Naive thymus-derived CD4-positive, alpha-beta T cell (primary cell): ENCODE measurements at places on chromosomes 3 and 15.
A peak's percentile ranks its signal among the peaks of the same experiment; 100 is the strongest.

DNA sequence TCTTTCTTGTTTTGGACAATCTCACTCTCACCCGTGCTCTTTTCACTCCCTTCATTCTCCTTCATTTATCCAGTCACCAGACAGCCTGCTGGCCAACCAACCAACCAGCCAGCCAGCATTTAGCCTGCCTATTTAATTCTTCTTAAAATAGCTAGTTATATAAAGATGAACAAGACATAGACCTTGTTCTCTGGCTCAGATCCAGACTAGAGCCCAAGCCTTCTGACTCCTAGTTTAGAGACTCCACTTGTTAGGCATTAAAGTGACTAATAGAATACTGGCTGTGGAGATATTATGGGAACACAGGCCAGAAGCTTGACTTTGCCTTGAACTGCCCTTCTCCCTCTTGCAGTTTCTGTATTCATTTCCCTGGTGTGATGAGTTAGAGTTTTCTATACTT, 215.3 kb upstream of the THRB start:
- DNase-seq, result no peak

DNA sequence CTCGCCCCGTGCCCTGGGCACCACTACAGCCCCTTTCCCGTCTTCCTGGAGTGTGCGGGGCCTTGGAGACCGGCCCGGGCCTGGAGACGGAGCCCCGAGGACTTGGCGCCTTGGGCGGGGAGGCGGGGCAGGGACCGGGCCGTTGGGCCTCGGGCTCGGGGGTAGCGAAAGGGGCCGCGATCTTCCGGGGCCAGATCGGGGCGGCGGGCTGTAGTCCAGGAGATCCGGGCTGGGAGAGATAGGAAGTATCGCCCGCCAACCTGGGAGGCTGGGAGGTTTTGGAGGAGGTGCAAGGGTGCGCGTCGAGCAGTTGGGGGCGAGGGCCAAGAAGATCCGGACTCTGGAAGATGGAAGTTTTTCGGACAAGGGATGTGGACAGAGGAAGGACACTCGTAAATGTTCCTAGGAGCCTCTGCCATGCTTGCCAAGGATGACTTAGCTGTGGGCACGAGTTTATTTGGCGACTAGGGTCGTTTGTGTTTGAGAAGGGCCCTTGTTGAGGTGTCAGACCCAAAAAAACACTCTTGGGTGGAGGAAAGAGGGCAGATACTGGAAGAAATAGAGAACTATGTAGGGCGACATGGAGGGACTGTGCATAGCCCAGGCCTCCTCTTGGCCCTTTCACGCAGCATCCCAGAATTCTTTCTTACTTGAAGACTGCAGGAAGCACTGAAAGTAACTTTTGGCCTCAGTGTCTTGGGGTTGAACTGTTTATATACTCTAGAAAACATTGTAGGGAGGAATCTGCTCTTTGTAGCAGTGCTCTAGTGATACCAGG, 712 bp downstream of the RTF1 start:
- peak; percentile 13 for DNase-seq

DNA sequence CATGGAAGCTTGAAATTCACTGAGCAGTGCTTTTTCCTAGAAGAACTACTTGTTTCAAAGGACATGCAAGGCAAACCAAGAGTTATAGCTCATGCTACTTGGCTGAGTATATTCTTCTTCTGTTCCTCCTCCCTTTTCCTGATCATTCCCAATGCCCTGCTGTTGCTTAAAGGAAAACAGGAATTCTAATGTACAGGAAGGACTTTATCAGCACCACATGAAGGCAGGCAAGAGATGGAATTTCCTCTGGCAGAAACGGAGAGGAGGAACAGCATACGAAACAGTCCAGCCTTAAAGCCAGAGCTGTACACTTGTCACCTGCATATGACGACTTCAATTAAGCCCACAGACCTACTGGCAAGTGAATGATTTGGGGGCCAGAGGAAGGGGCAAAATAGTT, 15.7 kb downstream of the MEIS2 start:
- DNase-seq, result no peak

- DNase-seq, result no peak
Observed at GRCh38 chr15:68211656-68212320, 6.7 kb upstream of the CALML4 start.

DNA sequence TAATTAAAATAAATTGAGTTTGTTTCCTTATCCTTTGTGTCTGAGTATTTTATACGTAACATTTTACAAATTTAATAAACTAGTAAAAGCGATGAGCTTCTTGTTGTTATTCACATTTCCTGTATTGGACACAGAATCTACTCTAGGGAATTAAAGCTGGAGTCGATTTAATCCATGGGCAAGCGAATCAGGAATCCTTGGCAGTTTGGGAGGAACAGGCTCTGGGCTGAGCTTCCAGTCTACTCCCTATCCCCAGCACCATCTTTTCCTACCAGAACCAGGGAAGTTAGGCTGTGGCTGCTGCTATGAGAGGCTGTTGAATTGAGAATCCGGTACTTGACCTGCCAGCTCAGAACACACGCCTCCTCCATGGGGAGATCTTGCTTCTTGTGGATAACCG, 437.3 kb upstream of the TPM1 start:
- no peak for DNase-seq

DNA sequence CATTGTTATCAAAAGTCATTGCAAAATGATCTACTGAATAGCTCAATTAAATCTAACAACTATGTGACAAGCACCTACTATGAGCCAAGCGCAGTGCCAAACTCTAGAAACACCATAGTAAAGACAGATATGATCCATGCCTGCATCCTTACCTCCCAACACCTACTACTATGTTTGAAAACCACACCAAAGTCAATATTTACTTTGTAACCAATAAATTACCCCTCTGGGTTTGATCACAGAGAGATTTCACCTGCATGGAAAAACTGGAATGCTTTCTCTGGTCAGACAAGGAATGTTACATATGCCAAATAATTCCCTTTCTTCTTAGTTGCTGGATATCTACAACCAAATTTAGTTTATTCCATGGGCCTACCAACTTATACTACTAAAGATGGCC, 422.2 kb downstream of the FHIT start:
- no peak for DNase-seq

- DNase-seq, result no peak
Observed at GRCh38 chr15:57456559-57456958, 80.3 kb downstream of the CGNL1 start.

DNA sequence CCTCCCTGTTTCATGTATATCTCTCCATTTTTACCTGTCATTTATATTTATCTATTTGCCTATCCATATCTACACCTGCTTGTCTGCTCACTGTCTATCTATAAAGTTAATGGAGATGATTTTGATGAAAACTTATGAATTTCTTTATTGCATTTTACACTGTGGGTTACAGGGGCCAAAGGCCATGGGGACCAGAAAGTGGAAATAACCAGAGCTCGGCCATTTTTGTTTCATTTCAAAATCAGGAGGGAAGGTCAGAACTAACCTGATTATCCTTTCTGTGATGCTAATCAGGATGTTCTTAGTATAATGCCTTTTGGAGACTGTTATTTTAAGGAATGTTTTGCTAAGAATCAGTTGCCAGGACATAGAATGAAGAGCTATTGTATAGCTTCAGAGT, 147.2 kb downstream of the LPP start:
- no peak for DNase-seq

DNA sequence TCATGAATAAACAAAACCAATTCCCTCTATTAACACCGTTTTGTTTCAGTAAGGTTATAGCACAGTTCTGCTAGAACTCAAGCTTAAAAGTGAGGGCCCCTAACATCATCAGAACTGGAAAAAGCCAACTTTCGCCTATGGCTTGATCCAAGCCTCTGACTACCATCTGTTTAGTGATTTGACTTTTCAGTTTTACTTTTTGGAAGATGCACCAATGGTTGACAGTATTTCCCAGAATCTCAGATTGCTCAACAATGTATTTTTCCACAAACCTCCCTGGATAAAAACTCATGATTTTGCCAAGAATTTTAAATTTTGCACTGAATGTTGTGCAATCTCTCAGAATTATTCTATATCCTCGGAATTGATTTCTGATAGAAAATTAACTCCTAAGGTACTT, 190.7 kb downstream of the LSAMP start:
- DNase-seq, result no peak

- peak; percentile 61 for DNase-seq
Observed at GRCh38 chr3:67790043-67790442, 135.6 kb upstream of the SUCLG2 start.

DNA sequence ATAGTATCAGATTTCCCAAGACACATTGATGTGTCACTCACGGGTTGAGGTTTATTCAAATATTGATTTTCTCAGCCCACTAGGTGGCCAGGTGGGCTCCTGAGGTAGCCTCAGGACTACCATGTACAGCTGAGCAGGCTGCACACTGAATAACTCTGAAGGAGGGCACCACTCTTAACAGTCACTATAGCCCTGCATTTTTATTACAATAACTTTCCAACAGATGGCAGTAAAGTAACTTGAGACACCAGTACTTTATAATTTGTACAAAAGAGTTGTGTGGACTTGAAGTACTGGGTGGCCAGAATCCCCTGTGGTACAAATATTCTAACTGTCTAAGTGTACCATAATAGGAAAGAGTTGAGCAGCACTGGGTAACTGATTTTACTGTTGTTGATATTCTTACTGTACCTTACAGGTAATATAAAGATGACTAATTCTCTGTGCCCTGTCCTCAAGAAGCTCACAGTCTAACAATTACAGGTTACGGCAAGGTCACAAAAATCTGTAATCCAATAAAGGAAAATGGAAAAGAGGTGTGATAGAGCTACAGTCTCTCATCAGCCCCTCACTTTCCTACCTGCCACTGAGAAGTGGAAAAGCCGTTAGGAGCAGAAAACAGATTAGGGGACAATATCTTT, 76.0 kb downstream of the ETFA start:
- peak; percentile 40 for DNase-seq

DNA sequence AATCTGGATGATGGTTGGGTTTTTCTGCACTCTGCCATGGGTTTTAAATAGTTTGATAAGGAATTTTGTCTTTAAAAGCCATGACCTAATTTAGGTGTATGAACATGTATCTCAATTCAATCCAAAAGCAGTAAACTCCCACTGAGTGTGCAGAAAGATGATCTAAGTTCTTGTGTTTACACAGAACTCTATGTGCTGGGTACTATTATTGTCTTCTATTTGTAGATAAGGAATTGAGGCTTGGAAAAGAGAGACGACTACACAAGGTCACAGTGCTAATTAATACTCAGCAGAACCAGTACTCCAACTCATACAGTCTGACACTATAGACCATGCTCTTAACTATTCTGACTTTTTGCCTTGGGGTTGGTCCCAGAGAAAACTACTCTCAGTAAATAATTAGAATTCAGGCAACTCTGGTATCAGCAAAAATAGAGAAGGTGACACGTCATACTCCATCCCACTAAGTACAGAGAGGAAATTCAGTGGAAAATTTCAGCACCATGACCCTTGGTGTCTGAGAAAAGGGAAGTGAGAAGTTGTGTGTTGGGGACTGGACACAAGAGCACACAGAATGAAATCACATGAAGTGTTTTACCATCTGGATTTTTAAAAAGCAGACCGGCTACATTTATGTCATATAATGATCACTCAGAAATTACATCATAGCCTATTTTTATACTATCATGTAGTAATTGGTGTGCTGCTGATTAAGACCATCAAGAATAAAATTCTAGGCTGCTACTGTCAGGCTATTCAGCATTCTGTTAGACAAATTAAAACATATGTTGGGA, 18.3 kb upstream of the MYH15 start:
- DNase-seq, result no peak

DNA sequence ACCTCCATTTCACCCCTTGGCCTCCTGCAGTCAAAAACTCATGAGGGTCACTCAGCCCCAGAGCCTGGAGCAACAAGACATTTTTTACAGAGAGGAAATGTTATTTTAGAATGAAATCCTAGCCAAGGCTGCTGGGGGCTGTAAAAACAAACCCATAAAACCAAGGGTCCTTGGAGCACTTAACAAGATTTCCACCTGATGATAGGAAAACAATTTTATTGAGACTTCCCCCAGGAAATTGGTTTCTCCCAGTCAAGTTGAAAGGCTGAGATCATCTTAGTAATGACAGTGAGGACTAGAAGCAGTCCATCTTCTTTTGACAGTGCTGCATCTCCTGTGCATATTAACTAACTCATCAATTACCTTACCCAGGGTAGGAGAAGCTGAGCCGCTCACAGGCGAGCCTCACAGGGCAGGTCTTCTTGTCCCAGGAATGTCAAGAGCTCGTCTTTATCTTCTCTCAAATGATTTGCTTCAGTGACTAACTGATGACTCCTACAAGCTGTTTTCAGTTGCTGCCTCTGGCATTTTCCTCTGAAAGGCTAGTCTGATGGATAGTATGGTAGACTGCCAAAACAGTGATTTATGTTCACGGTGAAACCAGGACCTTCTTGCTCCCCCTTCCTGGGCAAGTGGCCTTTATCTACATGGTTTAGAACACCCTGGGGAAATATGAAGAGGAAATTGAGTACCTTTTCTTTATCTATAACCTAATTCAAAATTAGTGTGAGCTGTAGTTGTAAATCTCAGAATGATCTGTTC, 34.6 kb upstream of the AEN start:
- DNase-seq, result no peak

DNA sequence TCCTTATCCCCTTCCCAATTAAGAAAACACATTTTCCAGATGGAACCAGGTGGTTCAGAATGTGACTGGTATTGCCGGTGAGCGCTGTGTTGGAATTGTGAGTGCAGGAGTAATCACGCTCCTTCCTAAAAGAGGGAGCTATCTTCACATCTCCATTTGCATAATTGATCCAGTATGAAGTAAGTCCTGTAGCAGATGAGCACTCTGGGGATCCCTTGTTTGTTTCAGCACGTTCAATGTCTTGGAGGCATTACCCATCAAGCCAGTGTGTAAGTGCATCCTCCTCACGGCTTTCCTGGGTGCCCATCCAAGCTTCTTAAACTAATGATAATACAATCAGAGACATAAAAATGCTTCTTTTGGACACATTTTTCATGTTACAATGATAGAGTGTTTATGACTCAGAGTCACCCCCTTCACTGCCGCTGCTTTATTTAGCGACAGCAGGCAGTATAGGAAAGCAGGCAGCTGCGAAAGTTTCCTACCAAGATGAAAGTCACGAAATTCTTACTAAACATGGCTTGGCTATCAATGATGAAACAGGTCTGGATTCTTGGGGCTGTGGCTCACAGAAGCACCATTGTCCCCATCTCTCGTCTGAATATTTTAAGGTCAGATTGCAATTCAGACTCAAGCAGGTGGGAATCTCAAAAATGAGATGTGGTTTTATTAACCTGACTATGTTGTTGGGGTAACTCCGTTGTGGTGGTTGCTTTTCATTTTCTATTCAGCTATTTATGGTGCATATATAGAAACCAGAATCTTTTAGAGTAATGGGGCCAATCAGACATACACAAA, 346.3 kb upstream of the MDFIC2 start:
- DNase-seq, result no peak

GRCh38 chr3:35641920-35642527, 2.7 kb downstream of the ARPP21 start:
- no peak for DNase-seq

DNA sequence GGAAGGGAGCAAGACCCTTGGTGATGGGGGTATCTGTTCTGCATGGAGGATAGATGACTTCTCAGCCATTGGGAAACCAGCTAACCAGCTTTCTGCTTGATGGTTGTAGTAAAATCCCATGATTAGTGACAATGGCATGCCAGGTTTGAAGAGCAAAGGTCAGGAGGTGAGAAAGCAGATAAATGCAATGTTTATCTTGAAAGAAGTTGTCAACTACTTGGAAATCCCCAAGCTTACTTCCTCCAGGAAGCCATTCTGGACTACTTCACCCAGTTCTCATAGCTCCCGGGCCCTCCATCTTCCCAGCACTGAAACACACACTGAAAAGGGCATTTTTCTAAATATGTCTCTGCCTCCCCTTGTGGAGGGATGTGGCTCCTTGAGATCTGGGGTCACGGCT, 51.3 kb downstream of the SMAD3 start:
- no peak for DNase-seq
